ENCODE measurements at places on chromosomes 11 and 22.

DNA sequence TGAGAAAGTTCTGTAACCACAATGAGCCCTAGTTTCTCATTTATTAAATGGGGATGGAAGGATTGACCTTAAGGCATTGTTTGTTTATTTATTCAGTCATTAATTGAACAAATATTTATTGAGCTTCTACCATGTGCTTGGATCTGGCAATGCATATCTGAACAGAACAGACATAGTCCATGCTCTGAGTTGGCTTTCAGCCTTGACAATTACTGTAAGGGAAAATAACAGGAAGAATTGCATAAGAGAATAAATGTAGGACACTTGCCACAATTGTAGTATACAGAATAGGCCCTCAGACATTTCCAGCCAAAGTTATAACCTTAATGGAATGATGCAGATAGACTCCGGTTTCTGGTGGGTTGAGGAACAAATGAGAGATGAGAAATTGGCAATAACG is 160.5 kb upstream of the TTC12 start:
- no peak for DNase-seq

- no peak for DNase-seq
Measured at GRCh38 chr11:131579932-131580387, 209.5 kb downstream of the NTM start.

DNA sequence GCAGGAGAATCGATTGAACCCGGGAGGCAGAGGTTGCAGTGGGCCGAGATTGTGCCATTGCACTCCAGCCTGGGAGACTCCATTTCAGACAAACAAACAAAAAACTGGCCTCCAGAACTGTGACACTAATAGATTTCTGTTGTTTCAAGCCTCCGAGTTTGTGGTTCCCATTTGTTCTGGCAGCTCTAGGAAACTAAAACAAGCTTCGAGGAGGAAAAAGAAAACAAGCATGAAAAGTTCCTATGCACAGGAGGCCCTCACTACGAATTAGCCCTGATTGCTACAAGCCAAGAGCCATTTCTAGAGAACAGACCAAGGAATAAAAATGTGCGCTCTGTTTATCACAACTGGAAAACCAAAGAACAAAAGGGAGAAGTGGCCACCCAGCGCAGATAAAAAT is 47.8 kb upstream of the SHANK2 start:
- no peak for DNase-seq

- no peak for DNase-seq
Measured at GRCh38 chr11:59187587-59187986, 15.7 kb downstream of the DTX4 start.

GRCh38 chr11:78699609-78700135 is 125.0 kb upstream of the NARS2 start:
- DNase-seq = no peak

DNA sequence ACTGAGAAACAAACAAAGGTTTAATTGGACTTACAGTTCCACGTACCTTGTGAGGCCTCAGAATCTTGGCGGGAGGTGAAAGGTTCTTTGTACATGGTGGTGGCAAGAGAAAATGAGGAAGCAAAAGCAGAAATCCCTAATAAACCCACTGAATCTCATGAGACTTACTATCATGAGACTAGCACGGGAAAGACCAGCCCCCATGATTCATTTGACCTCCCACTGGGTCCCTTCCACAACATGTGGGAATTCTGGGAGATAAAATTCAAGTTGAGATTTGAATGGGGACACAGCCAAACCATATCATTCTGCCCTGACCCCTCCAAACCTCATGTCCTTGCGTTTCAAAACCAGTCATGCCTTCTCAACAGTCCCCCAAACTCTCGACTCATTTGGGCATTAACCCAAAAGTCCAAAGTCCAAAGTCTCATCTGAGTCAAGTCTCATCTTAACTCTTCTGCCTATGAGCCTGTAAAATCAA is 617.4 kb downstream of the CNTN5 start:
- no peak for DNase-seq

- DNase-seq = no peak
Measured at GRCh38 chr11:64234647-64235379, 429 bp downstream of the VEGFB start.

- DNase-seq = no peak
Measured at GRCh38 chr11:93822359-93822758, 28.1 kb downstream of the VSTM5 start.

- DNase-seq = no peak
Measured at GRCh38 chr11:128568166-128568778, 19.1 kb downstream of the ETS1 start.

- DNase-seq = no peak
Measured at GRCh38 chr11:64296830-64297698, 3.1 kb upstream of the CATSPERZ start.

DNA sequence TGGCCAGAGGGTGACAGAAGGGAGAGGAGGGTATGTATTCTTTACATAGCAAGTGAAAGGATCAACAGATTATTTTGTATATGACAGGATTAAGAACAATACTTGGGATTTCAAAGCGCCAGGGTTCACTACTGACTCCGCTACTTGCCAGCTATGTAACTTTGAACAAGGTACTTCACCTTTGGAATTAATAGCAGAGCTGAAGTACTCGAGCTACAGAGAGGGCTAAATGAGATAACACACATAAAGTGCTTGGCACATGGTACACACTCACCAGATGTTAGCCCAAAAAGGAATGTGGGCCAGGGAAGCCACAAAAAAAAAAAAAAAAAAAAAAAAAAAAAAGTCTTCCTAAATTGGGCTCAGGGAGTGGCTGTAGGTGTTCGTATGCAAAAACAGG is 408.4 kb downstream of the BUD13 start:
- DNase-seq = no peak

GRCh38 chr11:16133867-16134266 is 222.5 kb downstream of the SOX6 start:
- DNase-seq = no peak

- DNase-seq = no peak
Measured at GRCh38 chr11:119468511-119468910, 45.5 kb upstream of the THY1 start.

- no peak for DNase-seq
Measured at GRCh38 chr11:9796854-9797253, 133.0 kb downstream of the SWAP70 start.

DNA sequence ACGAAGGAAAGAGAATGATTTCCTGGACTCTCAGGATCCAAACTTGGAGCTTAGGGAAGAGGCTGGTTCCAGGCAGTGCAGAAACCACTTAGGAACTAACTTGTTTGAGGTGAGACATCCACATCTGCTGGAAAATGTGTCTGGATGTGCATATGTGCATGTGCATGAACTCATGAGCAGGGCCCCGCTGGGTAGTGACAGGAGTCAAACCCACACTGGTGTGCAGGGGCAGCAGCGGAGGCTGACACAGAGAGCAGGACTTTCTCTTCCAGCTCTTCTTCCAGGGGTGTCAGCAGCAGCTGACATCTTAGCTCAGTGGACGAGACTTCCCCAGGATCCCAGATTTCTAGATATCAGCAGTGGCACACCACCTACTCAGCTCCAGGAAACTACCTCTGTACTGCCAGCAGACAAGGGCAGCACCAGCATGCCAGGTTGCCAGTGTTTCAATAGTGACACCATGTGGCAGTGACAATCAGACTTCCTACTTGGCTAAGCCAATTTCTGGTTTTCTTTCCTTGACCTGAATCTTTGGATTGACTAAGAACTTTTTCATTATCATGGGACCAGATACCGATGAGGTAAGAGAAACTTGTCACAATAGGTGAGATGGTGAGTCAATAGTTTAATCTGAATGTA is 227.5 kb upstream of the ZC3H12C start:
- DNase-seq = no peak

GRCh38 chr22:35310556-35311550 is 11.2 kb downstream of the TOM1 start:
- no peak for DNase-seq

DNA sequence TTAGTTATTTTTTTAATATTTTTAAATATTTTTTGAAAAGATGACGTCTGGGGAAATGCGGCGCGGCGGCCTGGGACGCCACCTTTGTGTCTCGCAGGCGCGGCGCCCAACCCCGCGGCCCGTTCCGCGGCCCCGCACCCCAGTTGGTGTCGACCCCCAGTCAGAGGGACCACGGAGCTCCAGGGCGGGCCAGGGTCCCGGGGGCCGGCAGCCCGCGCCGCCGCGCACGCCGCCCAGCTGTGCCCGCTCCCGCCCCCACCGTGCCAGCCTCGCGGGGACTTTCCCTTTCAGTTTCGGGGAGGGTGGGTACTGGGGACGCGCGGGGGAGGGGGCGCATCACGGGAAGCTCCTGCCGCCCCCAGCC is 1.6 kb downstream of the CCND1 start:
- DNase-seq = no peak

- DNase-seq = no peak
Measured at GRCh38 chr11:37905707-37906417, 1307.8 kb upstream of the RAG2 start.

- DNase-seq = no peak
Measured at GRCh38 chr11:2858995-2859698, 26.4 kb downstream of the CDKN1C start.

DNA sequence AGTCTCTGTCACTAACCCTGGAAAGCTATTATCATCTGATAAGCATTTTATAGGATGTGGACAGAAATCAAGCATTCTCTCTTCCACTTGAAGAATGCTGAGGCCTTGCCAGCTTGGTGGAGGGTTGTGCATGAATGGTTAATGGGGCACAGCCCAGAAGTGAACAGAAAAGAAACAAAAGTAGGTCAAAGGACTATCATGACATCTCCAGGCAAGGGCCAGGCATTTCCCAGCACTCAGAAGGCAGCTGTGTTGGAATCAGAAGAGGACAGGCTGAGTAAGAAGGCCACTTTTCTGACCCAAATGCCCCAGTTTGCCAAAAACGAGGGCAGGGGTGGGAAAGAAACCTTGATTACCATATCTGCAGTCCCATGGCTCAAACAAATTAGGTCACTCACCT is 12.4 kb downstream of the TENM4 start:
- no peak for DNase-seq

DNA sequence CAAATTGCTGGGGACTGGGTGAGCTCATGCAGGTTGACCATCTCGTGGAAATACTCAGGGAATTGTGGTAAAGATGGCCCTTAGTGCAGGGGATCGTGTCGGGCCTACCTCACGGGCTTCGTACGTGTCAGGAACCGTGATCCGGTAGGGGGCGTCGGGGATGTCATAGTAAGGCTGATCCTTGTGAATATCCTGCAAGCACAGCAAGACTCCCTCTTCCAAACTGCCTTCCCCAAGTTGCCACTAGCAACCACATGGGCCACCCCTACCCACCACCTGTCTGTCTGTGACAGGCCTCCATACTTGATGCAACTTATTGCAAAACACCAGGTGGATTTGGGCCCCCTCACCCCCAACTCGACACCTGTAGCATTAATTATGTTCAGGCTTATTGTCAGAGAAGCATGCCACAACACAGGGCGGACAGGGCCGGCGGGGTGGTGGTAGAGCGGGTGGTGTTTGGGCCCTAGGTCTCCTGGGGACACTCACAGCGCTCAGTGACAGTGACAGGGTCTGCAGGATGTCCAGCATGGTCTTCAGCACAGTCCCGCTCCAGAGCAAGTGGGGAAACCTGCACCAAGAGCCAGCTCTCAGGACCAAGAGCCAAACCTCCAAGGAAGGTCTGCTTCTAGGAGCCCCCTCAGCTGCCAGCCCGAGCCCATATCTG is 22.6 kb upstream of the SERPIND1 start:
- no peak for DNase-seq

DNA sequence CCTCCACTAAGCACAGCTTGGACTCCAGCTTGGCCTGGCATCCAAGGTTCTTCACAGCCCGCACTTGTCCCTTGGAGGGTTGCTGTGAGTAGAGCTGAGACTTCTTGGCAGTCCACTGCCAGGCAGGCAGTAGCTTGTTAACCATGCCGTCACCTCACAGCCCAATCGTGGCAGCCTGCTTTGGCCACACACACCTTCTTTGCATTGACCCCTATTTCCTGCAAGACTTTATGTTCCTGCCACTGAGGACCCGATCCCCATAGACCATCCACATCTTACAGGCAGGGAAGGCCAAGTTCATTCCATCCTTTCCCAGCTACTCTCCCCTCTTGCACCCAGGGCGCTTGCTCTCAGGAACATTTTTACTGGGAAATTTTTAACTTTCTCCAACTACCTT is 2.5 kb upstream of the PYGM start:
- no peak for DNase-seq

- no peak for DNase-seq
Measured at GRCh38 chr22:44459551-44459950, 38.5 kb downstream of the RTL6 start.

- DNase-seq = no peak
Measured at GRCh38 chr11:68677432-68677831, 6.9 kb upstream of the GAL start.

DNA sequence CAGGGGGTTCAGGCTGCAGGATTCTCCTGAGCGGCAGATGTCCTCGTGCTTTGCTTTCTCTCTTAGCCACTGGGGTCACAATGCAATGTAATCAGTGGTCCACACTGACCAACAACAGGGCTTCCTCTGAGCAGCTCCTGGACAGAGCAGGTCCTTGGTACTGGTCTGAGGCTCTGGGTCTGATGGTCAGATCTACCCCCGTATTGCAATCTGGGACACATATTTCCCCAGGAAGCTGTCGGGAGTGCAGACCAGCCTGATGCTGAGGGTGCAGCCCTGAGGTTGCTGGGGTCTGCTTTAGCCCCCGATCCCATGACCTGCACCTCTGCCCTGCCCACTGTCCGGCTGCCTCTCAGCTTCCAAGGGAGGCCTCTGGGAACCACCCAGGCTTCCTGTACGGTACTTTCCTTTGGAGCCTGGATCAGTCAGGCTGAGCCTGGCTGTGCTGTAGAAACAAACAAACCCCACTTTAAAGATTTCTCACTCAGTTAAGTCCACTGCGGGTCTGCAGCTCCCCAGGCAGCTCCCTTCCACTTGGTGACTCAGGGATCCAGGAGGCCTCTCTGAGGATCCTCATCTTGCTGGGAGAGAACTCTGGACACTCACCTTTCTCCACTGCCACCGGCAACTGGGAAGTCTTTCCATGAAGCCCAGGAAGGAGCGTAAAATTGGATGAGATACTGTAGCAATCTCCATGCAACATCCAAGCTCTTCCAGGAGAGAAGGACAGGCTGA is 1046.6 kb downstream of the TBC1D22A start:
- no peak for DNase-seq

DNA sequence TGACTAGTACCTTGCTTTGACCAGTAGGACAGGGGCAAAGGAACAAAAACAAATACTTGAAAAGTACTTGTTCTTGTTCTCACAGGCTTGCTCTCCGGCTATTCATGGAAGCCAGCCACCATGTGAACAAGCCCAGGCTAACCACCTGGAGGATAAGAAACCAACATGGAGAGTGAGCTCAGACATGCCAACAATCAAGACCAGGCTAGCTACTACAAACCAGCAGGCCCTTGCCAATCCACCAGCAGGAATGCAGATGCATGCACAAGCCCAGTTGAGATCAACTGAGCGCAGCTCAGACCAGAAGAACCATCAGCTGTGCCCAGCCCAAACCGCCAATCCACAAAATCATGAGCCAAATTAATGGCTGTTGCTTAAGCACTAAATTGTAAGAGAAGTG is 180.1 kb upstream of the ISX start:
- no peak for DNase-seq

- DNase-seq = no peak
Measured at GRCh38 chr11:80538040-80538439, 1097.2 kb upstream of the TENM4 start.

GRCh38 chr11:113082341-113082955 is 121.2 kb downstream of the NCAM1 start:
- no peak for DNase-seq

GRCh38 chr11:62172294-62172693 is 17.7 kb upstream of the SCGB1D1 start:
- no peak for DNase-seq
